ENCODE measurements at places on chromosomes 5 and 9. TPM values are rescaled to one million over a fixed set of nuclear protein-coding genes. Genes with fewer than 3 reads are reported as not detected.
A peak's percentile ranks its signal among the peaks of the same experiment; 100 is the strongest.

The NR4A3 gene
- total RNA-seq, result 9.5 TPM

The KCTD16 gene
- total RNA-seq, result 0.05 TPM

The CFAP90 gene
- not detected for total RNA-seq

The PCSK1 gene
- total RNA-seq, result not detected

The ZBED3 gene
- 5.2 TPM for total RNA-seq

The CDKN2B-AS1 gene
- total RNA-seq, result not detected

The GDNF gene
- 0.28 TPM for total RNA-seq

DNA sequence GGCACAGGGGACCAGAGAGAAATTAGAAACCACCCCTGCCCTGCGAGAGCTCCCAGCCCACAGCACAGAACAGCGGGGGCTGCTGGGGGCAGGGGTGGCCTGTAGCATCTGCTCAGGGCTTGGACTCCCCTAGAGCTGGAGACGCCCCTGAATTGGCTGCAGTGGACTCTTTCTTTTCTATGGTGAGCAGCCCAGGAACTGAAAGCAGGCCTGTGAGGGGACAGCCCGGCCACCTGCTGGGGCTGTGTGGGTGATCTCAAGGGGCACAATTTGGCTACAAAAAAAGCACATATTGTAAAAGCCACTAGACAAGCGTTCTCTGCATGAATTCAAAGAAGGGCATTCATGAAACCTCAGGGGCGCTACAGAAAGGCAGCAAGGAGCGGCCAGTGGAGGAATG is 57.5 kb upstream of the ICE1 start:
- no peak overlapping the region for H3K27ac ChIP-seq
- no peak overlapping the region for H3K4me3 ChIP-seq
- no peaks in the 10 kb centered on the region for H3K4me1 ChIP-seq
- no peaks in the 10 kb centered on the region for H3K36me3 ChIP-seq

DNA sequence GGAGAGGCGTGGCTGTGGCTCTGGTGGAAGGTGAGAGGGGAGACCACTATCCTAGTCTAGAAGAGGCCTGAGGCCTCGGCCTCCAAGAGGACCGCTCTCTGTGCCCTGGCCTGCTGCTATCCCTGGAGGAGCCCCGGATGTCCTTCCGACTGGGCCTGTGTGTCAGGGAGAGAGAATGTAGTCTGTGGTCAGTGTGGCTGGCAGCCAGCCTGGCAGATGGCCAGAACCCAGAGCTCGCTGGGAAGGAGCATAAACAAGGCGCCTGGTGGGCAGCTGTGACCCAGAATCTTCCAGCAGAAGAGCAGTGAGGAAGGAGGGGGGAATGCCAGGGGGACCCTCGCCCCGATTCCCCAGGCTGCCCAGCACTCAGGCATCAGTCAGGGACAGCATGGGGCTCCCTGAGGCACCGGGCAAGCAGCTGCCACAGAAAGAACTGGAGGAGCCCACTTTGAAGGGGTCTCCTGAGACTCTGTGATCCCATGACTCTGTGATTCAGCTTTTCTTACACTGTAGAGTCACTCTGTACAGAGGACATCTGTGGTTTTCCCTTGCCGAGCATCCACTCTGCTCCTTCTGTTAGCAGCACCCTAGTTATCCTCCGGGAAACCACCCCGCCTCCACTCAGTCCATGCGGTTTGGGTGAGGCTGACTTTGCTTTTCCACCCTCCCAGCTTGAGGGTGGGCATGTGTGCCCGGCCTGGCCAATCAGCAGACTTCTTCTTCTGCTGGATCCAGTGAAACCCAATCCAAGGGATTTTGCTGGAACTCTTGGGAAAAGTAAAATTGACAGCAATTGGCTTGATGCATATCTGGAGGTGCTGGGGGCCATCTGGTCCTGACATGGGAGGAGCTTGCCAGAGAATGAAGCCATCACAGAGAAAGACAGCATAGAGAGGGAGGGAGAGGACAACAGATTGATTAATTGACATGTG is 46.2 kb upstream of the PWWP2A start:
- no peak overlapping the region for H3K4me3 ChIP-seq
- peak; percentile 88 for DNase-seq
- H3K36me3 ChIP-seq, result no peaks in the 10 kb centered on the region
- H3K4me1 ChIP-seq, result peaks cover 42% of the 10 kb centered on the region
- no peaks in the 10 kb centered on the region for H3K27me3 ChIP-seq
- H3K27ac ChIP-seq, result peak overlapping the region; percentile 83

GRCh38 chr5:33801292-33801691 is 90.5 kb downstream of the ADAMTS12 start:
- peaks cover 6% of the 10 kb centered on the region for H3K4me1 ChIP-seq
- H3K27ac ChIP-seq, result no peak overlapping the region
- no peak overlapping the region for H3K4me3 ChIP-seq
- no peaks in the 10 kb centered on the region for H3K27me3 ChIP-seq
- no peaks in the 10 kb centered on the region for H3K36me3 ChIP-seq

- no peaks in the 10 kb centered on the region for H3K4me1 ChIP-seq
- no peak for DNase-seq
- H3K4me3 ChIP-seq, result no peak overlapping the region
- H3K36me3 ChIP-seq, result no peaks in the 10 kb centered on the region
- no peaks in the 10 kb centered on the region for H3K27me3 ChIP-seq
Measured at GRCh38 chr9:98124637-98125426, 5.8 kb upstream of the TRIM14 start.

GRCh38 chr5:127980843-127981242 is 102.7 kb upstream of the SLC12A2 start:
- H3K4me3 ChIP-seq, result no peak overlapping the region
- no peak overlapping the region for H3K27ac ChIP-seq
- H3K27me3 ChIP-seq, result no peaks in the 10 kb centered on the region
- DNase-seq, result no peak
- no peaks in the 10 kb centered on the region for H3K36me3 ChIP-seq

- DNase-seq, result no peak
- no peaks in the 10 kb centered on the region for H3K4me1 ChIP-seq
- H3K4me3 ChIP-seq, result no peak overlapping the region
- H3K27ac ChIP-seq, result no peak overlapping the region
- no peaks in the 10 kb centered on the region for H3K36me3 ChIP-seq
- H3K27me3 ChIP-seq, result no peaks in the 10 kb centered on the region
Measured at GRCh38 chr5:171703146-171703545, 82.5 kb upstream of the SMIM23 start.

DNA sequence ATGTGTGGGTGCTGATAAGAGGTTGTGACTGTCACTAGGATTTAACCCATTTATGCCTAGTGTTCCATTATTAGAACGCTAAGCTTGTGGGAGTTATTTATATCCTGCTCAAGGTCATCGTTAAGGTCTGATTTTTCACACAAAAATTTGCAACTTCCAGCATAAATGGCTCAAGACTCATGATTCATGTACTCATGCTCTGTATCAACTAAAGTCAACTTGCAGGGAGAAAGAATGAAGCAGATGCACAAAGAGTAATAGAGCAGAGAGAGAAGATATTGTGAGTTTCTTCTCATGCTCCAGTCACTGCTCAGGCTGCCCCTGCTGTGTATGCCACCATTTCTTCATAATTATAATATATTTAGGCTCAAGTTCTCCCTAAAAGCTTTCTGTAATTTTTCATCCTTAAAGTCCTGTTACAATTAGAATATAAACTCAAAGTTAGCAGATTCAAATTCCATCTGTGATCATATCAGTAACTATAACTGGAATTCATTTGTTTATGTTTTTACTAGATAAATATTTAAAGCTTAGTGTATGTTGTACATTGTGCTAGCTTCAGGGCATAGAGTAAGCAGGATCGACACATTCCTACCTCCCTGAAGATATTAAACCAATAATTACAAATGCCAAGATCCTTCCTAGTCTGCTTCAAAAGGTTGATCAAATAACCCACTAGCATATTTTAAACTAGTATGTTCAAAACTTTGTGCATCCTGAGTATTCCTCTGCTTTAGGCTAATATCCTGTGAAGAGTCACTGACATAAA is 136.7 kb downstream of the NUDT12 start:
- peaks cover 9% of the 10 kb centered on the region for H3K4me1 ChIP-seq
- H3K4me3 ChIP-seq, result no peak overlapping the region
- DNase-seq, result no peak
- H3K27me3 ChIP-seq, result no peaks in the 10 kb centered on the region

GRCh38 chr5:155154973-155155372 is 141.4 kb downstream of the KIF4B start:
- H3K36me3 ChIP-seq, result no peaks in the 10 kb centered on the region
- DNase-seq, result no peak
- no peak overlapping the region for H3K4me3 ChIP-seq

DNA sequence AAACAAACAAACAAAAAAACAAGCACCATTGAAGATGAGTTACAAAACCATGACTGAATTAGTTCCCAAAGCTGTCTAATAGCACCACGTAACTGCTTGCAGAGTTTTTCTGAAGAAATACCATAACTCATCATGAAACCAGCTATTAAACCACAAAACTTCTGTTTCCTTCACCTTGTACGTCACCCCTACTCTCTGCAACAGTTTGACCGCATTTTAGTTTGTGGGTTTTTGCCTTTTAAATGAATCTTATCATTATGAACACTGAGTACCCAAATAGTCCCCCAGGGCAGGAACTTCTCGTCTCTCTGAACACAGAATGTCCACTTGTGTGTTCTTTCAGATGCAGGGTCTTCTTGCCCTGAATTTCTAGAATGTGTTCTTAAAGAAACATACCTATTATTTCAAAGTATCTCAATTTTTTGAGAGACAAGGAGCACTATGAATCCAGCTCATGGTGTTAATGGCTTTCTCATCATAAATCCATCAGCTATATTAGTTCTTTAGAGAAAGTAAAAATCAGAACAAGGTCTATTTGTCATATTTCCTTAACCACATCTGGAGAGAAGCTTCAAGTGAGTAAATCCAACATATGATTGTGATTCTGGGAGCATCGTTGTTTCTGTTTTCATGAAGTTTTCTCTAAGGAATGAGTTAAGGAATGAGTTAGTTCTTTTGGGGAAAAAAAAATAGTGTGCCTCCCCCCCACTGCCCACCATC is 210.6 kb downstream of the AUH start:
- H3K27me3 ChIP-seq, result no peaks in the 10 kb centered on the region
- no peak overlapping the region for H3K4me3 ChIP-seq
- H3K27ac ChIP-seq, result no peak overlapping the region

DNA sequence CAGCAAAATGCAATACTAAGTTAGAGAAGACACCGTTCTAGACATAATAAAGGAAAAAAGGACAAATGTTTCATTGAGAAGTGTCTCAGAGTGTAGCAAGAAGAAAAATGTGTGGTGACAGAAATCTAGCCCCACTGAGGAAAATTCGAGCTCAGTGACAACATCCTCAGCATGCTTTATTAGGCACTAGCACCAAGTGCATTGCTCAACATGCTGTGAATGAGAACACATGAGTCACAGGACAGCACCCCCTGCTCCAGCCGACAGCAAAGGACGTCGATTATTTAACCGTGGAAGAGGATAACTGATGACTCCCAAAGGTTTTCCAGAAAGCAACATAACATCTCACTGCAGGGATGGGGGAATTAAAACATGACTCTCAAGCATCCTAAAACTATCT is 182.7 kb downstream of the GNAQ start:
- H3K4me1 ChIP-seq, result peaks cover 28% of the 10 kb centered on the region
- H3K4me3 ChIP-seq, result no peak overlapping the region
- peak overlapping the region; percentile 68 for H3K27ac ChIP-seq
- H3K36me3 ChIP-seq, result no peaks in the 10 kb centered on the region

DNA sequence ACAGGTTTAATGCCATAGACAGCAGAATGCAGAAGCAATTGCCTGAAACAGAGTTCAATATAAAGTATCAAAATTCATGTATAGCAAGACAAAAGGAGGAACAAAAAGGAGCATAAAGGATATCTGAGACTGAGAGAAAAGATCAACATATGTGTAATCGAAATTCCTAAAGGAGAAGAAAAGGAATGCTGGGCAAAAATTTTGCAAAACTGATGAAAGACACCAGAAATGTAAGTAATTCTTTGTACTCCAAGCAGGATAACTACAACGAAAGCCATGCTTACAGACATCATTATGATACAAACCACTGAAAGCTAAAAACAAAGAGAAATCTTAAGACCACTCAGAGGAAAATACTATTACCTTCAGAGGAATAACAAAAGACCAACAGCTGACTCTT is 72.8 kb upstream of the MTAP start:
- no peak overlapping the region for H3K27ac ChIP-seq
- no peak overlapping the region for H3K4me3 ChIP-seq
- no peak for DNase-seq
- H3K4me1 ChIP-seq, result no peaks in the 10 kb centered on the region
- H3K27me3 ChIP-seq, result peaks cover 3% of the 10 kb centered on the region
- H3K36me3 ChIP-seq, result no peaks in the 10 kb centered on the region

- no peak for DNase-seq
- H3K27ac ChIP-seq, result no peak overlapping the region
- no peaks in the 10 kb centered on the region for H3K4me1 ChIP-seq
- H3K4me3 ChIP-seq, result no peak overlapping the region
- no peaks in the 10 kb centered on the region for H3K36me3 ChIP-seq
Measured at GRCh38 chr5:14101922-14102321, 41.2 kb upstream of the TRIO start.

GRCh38 chr9:88051138-88051537 is 76.8 kb upstream of the CDK20 start:
- no peak overlapping the region for H3K27ac ChIP-seq
- no peaks in the 10 kb centered on the region for H3K36me3 ChIP-seq
- H3K4me1 ChIP-seq, result no peaks in the 10 kb centered on the region

DNA sequence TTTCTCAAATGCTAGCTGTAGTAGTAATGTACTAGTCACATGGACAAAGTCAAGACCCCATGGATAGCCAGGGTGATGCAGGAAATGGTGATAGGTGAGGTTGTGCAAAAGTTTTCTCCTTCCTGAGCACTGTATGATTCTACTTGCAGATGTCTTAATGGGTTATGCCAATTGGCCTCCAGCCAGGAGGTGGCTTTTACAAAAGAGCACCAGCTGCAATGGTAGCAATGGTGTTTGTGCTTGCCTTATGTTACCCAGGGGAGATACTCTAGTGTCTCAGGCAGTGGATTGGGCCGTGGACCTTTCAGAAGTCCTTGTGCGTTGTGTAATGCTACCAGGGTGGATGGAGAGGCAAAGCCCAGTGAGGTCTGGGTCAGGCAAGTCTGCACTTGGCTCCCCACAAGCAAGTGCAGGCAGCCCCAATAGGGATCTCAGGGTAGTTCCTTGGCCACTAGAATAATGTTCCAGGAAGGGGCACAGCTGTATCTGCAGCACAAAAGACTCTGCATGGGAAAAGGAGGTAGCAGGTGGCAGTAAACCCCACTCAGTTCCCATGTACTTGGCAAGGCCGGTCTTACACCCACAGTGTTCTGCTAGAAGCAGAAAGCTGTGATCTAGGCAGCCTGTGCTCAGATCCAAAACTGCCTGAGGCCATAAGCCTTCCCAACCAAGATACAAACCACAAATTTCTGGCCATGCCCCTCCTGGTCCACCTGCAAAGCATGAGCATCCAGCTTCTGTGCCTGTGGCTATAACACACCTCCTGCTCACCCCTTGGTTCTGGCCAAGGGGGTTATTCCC is 46.4 kb upstream of the EDIL3 start:
- no peak overlapping the region for H3K27ac ChIP-seq
- H3K27me3 ChIP-seq, result no peaks in the 10 kb centered on the region
- no peaks in the 10 kb centered on the region for H3K4me1 ChIP-seq
- no peak overlapping the region for H3K4me3 ChIP-seq
- no peak for DNase-seq

DNA sequence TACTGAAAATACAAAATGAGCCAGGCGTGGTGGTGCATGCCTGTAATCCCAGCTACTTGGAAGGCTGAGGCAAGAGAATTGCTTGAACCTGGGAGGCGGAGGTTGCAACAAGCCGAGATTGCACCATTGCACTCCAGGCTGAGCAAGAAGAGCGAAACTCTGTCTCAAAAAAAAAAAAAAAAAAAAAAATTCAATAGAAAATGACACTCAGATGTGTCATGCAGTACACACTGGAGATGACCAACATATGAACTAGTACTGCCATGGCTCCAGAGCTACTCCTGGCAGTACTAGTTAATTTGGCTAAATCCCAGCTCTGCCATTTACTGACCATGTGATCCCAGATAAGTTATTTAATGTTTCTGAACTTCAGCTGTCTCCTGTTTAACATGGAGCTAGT is 7.3 kb downstream of the ATOX1 start:
- H3K27ac ChIP-seq, result no peak overlapping the region
- no peaks in the 10 kb centered on the region for H3K27me3 ChIP-seq
- H3K36me3 ChIP-seq, result no peaks in the 10 kb centered on the region
- no peak overlapping the region for H3K4me3 ChIP-seq
- peaks cover 11% of the 10 kb centered on the region for H3K4me1 ChIP-seq

Measured in heart right ventricle (tissue), 16 donors.